CD4-positive, alpha-beta memory T cell (primary cell): ENCODE measurements at places on chromosomes 7 and 10.
A peak's percentile ranks its signal among the peaks of the same experiment; 100 is the strongest.

DNA sequence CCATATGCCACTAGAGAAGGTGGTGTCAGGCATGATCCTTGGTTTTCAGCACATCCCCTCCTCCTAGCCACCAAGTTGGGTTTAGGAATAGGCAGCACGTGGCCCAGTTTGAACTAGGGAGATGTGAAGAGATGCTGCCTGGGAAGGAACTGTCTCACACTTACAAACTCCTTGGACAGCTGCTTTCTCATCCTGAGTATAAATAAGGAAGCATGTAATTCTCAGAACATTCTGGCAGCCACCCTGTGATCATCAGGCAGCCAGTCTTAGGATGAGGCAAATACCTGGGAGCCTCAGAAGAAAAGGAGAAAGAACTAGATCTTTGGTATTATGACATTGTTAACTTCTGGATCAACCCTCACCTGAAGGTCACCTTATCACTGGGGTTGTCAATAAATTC lies 21.3 kb upstream of the XPNPEP1 start:
- no peak for DNase-seq

GRCh38 chr7:117986645-117987269 lies 113.5 kb upstream of the CTTNBP2 start:
- DNase-seq: no peak

GRCh38 chr10:94075506-94075905 lies 81.8 kb downstream of the PLCE1 start:
- DNase-seq: no peak

GRCh38 chr10:28676326-28676967 lies 874 bp upstream of the BAMBI start:
- DNase-seq: no peak

DNA sequence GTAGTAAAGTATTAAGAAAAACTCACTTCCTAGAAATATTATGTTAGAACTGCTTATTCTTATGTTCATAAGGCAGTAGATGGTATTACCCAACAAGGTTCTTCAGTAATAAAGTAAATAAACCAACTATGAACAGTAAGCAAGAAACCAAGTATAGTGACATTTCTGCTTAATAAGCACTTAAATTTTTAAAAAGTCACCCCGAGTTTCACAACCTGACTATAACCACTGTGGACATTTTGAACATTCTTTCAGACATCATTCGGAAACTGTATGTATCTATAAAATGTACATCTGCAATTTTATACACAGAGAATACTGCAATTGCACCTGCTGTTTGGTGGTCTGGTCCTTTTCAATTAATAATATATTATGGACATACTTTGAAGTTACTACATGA lies 1073.6 kb downstream of the XPNPEP1 start:
- DNase-seq: no peak

DNA sequence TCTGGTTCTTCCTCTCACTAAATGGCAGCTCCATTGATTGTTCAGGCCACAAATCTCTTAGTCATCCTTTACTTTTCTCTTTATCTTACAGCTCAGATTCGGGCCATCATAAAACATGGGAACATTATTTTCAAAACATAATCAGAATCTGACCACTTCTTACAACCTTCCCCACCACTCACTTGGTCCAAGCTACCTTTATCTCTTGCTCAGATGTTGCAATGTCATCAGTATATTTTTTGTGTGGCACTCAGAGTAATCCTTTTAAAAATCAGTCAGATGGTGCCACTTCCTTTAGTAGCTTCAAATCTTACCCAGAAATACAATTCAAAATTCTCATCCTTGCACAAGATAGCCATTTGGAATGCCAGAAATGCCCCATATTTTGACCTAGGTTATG lies 34.5 kb upstream of the FAM3C start:
- no peak for DNase-seq

DNA sequence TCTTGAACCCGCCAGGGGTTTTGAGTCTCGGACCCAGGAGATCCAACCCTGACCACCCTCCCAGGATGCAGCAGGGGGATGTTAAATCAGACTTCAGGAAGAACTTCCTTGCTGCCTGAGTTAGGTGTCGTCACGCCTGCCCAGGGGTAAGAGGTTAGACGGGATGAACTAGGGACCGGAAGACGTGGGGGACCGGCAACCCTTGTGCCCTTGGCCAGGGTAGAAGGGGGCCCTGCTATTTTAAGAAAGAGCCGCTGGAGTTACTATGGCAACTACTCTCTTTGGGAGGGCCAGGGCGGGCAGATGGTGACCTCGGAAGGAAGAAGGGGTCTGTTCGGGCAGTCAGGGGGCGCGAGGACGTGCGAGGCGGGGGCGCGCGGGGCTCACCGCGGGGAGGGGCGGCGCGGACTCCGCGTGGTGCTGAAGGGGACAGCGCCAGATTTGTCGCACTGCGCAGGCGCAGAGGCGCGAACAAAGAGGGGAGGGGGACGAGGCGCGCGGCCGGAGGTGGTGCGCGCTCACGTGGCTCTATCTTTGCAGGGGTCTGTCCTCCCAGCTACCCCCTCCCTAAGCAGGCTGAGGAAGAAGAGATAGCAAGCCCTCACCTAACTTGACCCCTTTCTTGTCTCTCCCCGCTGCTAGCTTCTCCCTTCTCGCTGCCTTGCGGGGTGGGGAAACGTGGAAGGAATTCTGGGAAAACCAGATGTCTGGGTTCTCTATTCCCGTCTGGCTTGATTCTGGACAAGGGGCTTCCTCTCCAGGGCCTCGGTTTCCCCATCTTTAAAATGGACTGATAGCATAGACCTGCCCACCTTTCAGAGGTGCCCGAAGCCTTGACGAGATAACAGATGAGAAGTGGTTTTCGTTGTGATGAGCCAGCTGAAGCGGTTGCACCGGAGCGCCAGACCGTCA lies 940 bp upstream of the PSD start:
- DNase-seq: peak; percentile 65

DNA sequence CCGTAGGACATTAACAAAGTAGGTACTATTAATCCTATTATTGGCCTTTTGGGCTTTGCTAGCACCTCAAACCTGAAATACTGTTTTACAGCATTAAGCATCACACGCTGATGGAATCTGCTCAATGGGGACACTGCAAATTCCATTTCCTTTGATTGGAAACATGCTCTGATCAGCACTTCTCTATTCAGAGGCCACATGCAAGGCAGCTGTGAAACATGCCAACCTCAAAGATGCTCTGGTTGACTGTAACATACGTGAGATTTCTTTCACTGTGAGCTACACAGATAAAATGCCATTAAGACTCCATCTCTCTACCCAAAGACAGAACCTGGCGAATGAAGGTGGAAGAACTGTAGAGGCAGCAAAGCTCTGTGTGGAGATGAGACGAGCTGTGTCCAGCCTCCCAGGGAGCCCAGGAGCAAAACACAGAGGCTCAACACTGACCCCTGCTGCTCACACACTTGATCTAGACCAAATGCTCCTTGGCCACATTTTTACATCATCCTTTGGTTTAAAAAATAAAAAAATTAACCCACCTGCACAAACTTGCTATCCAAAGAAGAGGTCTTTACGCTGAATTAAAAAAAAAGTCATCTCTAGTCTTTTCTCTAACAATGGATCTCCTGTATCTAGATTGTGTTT lies 8.0 kb downstream of the RSU1 start:
- DNase-seq: peak; percentile 47
